Lung (tissue), 17 donors: ENCODE measurements at places on chromosomes 16 and 17. TPM values are rescaled to one million over a fixed set of nuclear protein-coding genes. Genes with fewer than 3 reads are reported as not detected.
A peak's percentile ranks its signal among the peaks of the same experiment; 100 is the strongest.

Gene NTN3
- total RNA-seq = 2.4 TPM

- DNase-seq = peak; percentile 73
Measured at GRCh38 chr17:63774141-63774968, at the start of gene DDX42. TSS of gene DDX42 (plus strand) at chr17:63774170. CDS start at chr17:63787050, 12,880 bp downstream.

DNA sequence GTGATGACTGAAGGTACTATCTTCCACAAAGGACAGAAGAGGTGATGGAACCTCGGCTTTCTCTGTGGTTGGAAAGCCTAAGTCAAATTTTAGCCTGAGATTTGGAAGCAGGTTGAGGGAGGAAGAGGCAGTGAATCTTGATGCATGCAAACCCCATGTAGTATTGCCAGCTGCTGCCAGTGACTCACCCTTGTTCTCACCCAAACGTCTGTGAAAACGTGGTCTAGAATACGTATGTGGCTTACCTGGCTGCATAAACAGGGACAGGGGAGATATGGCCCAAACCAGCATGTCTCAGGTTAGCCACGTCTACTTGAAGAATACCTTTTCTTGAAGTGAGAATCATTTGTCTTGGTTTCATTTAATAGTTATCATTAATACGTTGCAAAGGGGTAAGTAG lies 438.0 kb upstream of the MAF start:
- no peak for DNase-seq

Gene DNAI2
- 14.2 TPM for total RNA-seq

Gene TRAP1
- total RNA-seq = 94.3 TPM

- no peak for DNase-seq
Measured at GRCh38 chr16:61471737-61472136, 564.5 kb downstream of the CDH8 start.

Gene PDE6G
- 1.8 TPM for total RNA-seq

- DNase-seq = no peak
Measured at GRCh38 chr17:6427279-6427781, 7.6 kb downstream of the AIPL1 start.

Gene RNF227
- 8.0 TPM for total RNA-seq

Gene HCRT
- total RNA-seq = not detected

DNA sequence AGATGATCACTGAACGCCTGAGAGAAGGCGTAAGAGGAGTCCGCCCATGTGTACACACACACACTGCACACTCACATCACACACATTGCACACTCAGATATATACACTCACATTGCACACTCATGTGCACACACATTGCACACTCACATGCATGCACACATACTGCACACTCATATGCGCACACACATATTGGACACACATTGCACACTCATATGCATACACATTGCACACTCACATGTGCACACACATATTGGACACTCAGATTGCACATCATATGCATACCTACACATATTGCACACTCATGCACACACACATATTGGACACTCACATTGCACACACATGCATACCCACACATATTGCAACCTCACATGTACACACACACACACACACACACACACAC lies 163.2 kb downstream of the WSCD1 start:
- DNase-seq = no peak

DNA sequence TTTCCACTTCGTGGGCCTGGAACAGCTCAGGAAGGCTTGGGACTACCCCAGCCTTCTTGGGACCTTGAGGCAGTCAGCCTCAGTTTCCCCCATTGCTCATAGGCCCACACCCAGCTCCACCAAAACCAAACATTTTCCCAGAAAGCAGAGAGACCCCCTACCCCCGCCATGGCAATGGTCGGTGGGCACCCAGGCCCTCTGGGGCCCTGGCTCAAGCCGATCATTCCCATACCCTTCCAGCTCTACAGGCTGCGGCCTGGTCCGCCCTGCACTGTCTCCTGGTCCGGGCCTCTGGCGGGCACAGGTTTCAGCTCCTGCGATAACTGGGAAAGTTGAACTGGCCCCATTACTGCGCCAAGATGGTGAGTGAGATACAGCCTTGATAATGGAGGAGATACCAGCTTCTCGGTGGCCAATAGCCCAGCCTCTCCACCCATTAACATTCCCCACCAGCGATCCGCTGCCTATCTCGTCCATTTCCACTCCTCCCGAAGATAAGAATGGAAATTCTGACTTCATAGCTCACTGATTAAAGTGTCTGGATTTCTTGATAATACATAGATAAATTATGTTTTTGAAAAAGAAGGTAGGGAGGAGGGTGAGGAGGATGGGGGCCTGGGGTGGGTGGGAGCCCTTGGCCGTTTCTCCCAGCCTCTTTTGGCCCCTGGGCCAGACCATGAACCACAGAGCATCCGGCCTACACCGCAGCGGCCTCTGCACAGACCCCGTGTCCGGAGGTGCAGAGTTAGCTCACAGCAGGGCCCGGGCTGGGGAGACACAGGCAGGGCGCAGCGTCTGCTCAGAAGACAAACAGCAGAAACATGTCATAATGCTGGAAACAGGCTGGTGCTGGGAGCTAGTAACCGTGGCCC lies 11.6 kb downstream of the ZFPM1 start:
- DNase-seq = no peak

DNA sequence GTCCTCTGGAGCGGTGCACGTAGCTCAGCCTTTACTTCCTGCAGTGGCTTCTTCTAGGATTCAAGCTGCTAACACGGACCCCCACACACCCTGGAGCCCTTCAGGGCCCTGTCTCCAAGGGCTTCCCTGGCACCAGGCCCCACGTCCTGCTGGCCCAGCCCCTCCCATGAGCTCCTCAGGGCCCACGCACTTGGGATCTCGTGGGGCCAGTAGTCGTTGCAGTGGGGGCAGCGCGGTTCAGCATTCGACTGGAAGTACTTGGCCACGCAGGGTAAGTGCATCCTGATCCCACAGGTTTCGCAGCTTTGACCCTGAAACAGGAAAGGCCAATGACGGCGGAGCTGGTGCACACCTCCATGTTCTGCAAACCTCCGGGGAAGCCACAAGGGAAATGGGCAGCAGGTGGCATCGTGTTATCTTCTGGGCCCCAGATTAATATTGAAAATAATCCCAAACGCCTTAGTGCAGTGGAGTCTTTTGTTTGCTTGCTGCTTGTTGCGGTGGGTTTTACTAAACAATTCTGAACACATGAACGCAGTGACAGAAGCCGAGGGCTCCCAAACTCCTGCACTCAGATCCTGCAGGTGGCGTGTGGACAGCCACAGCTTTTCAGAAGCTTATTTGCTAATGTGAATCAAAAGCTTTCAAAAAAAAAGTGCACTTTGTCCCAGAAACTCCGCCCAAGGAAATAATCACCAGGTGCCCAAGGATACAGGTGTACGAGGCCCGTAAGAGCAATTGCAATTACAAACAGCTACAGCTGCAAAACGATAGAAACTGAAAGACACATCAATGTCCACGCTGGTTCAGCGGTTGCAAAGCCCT lies 22.4 kb downstream of the KDM8 start:
- no peak for DNase-seq
